ENCODE measurements at places on chromosomes 6 and 20. TPM values are rescaled to one million over a fixed set of nuclear protein-coding genes. Genes with fewer than 3 reads are reported as not detected.

Gene KCNK16
- total RNA-seq: not detected

Gene ATP6V1G2
- 2.4 TPM for total RNA-seq

Gene HCRTR2
- total RNA-seq: not detected

Gene PROCR
- 34.6 TPM for total RNA-seq

Gene TP53TG5
- not detected for total RNA-seq

Gene RNF217
- total RNA-seq: 22.8 TPM

Gene IL20RA
- total RNA-seq: 0.23 TPM

Gene CPXM1
- not detected for total RNA-seq

Gene SLC22A23
- 11.9 TPM for total RNA-seq

Gene GRM1
- not detected for total RNA-seq

Gene CRISP3
- total RNA-seq: not detected

Gene CLIC5
- not detected for total RNA-seq

Gene TGM3
- total RNA-seq: not detected

Gene TRIM27
- total RNA-seq: 68.8 TPM

Gene LAMP5
- total RNA-seq: not detected

Gene LIN28B
- total RNA-seq: not detected

Gene MSH5
- 36.6 TPM for total RNA-seq

Gene PACRG
- not detected for total RNA-seq

Gene FHL5
- total RNA-seq: not detected

Gene LY6G6C
- total RNA-seq: not detected

Gene RSPH9
- total RNA-seq: not detected

Gene JAG1
- 62.5 TPM for total RNA-seq

Gene ENPP1
- 2.8 TPM for total RNA-seq

Gene ZFP57
- not detected for total RNA-seq

Gene NFATC2
- total RNA-seq: 0.12 TPM

Gene GPANK1
- 13.0 TPM for total RNA-seq

Gene CLPSL1
- not detected for total RNA-seq

Gene MLN
- not detected for total RNA-seq

Gene BTNL2
- total RNA-seq: not detected

Gene KIAA1755
- total RNA-seq: not detected

Gene UBD
- total RNA-seq: not detected

Gene RHAG
- not detected for total RNA-seq
